ENCODE measurements at places on chromosomes 5 and 9.

- no peaks in the 10 kb centered on the region for H3K36me3 ChIP-seq
- H3K27ac ChIP-seq: no peak overlapping the region
- H3K4me3 ChIP-seq: no peak overlapping the region
Measured at GRCh38 chr5:129223178-129223577, 128.6 kb downstream of the ISOC1 start.

DNA sequence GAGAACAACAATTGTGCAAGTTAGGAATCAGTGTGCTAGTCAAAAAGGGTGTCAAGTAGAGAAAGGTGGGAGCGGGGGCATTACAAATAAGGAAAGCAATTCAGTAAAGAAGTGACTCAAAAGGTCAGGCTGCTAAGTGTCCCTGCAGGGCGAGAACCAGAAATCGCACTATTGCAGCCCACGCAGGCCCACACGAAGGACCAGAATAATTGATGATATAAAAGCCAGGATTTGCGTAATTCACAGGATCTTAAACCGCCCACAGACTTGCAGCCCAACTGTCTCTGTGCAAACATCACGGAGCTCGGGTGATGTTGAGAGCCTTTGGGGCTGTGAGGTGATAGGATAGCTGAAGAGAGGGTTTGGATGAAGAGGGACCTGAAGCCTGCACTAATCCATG is 349.0 kb downstream of the BRINP1 start:
- no peaks in the 10 kb centered on the region for H3K27me3 ChIP-seq
- no peaks in the 10 kb centered on the region for H3K4me1 ChIP-seq
- H3K27ac ChIP-seq: no peak overlapping the region
- no peak overlapping the region for H3K4me3 ChIP-seq
- H3K36me3 ChIP-seq: no peaks in the 10 kb centered on the region

GRCh38 chr9:138097501-138097991 is 220.0 kb downstream of the CACNA1B start:
- no peak overlapping the region for H3K27ac ChIP-seq
- no peaks in the 10 kb centered on the region for H3K36me3 ChIP-seq
- H3K27me3 ChIP-seq: no peaks in the 10 kb centered on the region
- no peak for DNase-seq
- H3K4me1 ChIP-seq: no peaks in the 10 kb centered on the region

DNA sequence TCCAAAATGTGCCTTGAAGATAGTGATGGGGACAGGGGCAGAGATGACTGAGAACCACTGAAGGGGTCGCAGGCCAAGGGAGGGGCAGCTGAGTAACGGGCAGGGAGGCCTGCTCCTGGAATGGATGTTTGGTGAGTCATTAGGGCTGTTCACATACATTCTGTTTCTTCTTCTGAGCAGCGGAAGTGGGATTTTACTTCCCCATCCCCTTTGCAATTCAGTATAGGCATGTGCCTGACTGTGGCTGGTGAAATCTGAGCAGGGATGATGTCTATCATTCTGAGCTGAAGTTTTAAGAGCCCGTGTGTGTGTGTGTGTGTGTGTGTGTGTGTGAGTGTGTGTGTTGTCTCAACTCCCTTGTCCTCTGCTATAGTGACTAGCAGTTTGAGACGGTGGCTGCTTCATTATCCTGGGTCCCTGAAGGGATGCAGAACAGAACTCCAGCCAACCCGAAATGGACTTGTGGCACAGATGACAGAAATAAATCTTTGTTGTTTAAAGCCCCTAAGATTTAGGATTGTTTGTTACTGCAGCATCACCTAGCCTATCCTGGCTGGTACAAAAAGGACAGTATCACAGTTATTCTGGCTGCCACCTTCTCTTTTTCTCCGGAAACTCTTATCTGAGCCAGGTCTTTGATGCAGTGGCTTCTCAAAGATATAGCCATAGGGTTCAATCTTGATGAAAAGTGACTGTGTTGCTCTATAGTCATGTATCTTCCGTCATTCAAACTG is 29.2 kb upstream of the TGFBI start:
- H3K36me3 ChIP-seq: no peaks in the 10 kb centered on the region
- no peaks in the 10 kb centered on the region for H3K4me1 ChIP-seq
- H3K27ac ChIP-seq: no peak overlapping the region
- H3K4me3 ChIP-seq: no peak overlapping the region

DNA sequence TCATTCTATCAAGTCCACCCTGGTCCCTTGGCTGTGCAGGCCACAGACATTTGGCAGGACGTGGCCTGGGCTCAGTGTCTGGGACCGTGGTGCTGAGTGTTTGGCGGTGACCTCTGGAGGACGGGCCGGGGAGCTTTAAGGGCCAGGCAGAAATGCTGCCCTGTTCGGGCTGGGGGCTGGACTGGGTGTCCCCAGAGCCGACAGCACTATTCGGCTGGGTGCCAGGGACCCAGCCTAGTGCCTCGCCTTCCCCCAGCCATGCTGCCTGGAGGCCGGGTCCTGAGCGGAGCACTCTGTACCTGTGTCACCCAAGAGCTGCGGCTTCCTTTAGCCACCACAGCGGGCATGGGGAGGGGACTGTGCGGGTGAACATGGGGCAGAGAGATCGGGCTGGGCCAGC is 40.4 kb downstream of the COL5A1 start:
- H3K4me3 ChIP-seq: no peak overlapping the region
- no peak overlapping the region for H3K27ac ChIP-seq
- no peaks in the 10 kb centered on the region for H3K36me3 ChIP-seq
- DNase-seq: no peak
- H3K27me3 ChIP-seq: peaks cover 7% of the 10 kb centered on the region
- H3K4me1 ChIP-seq: no peaks in the 10 kb centered on the region

- no peaks in the 10 kb centered on the region for H3K27me3 ChIP-seq
- H3K36me3 ChIP-seq: no peaks in the 10 kb centered on the region
- no peak overlapping the region for H3K4me3 ChIP-seq
- DNase-seq: no peak
- H3K4me1 ChIP-seq: no peaks in the 10 kb centered on the region
Measured at GRCh38 chr5:27381686-27382085, 343.3 kb upstream of the CDH9 start.

DNA sequence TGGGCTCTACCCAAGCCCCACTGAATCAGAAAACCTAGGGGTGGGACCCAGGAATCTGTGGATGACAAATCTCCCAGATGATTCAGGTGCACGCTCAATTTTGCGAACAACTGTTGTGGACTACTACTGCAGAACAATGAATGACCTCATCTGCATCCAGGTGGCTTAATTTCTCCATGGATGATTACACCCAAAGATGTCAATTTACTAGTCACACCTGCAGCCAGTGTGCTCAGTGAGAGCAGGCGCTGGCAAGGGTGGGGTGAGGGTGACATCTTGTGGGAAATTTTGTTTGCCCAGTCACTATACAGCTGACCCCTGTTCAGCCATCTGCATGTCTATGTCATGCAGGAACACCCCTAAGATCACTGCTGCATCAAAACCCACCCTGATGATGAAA is 118.2 kb downstream of the ENTREP1 start:
- no peak overlapping the region for H3K27ac ChIP-seq
- no peak overlapping the region for H3K4me3 ChIP-seq
- H3K36me3 ChIP-seq: no peaks in the 10 kb centered on the region
- no peaks in the 10 kb centered on the region for H3K4me1 ChIP-seq
- peaks cover 9% of the 10 kb centered on the region for H3K27me3 ChIP-seq

GRCh38 chr9:86639899-86640379 is 285.7 kb upstream of the TUT7 start:
- H3K27me3 ChIP-seq: peaks cover 28% of the 10 kb centered on the region
- no peak overlapping the region for H3K4me3 ChIP-seq
- DNase-seq: no peak
- no peak overlapping the region for H3K27ac ChIP-seq
- H3K4me1 ChIP-seq: no peaks in the 10 kb centered on the region
- H3K36me3 ChIP-seq: no peaks in the 10 kb centered on the region

- H3K4me3 ChIP-seq: no peak overlapping the region
- no peaks in the 10 kb centered on the region for H3K27me3 ChIP-seq
- H3K4me1 ChIP-seq: no peaks in the 10 kb centered on the region
- no peak for DNase-seq
Measured at GRCh38 chr5:179368126-179368805, 23.0 kb upstream of the ADAMTS2 start.

- no peak overlapping the region for H3K4me3 ChIP-seq
- peaks cover 7% of the 10 kb centered on the region for H3K27me3 ChIP-seq
- no peak for DNase-seq
- no peaks in the 10 kb centered on the region for H3K36me3 ChIP-seq
- no peak overlapping the region for H3K27ac ChIP-seq
Measured at GRCh38 chr5:1210832-1211251, 9.4 kb downstream of the SLC6A19 start.

- H3K4me3 ChIP-seq: no peak overlapping the region
- no peak for DNase-seq
- H3K4me1 ChIP-seq: no peaks in the 10 kb centered on the region
- H3K27me3 ChIP-seq: no peaks in the 10 kb centered on the region
- peaks cover 41% of the 10 kb centered on the region for H3K36me3 ChIP-seq
Measured at GRCh38 chr5:41793141-41793770, 77.0 kb downstream of the OXCT1 start.

GRCh38 chr9:133528001-133528875 is 3.5 kb upstream of the MYMK start:
- no peak for DNase-seq
- no peak overlapping the region for H3K27ac ChIP-seq
- H3K4me1 ChIP-seq: peaks cover 9% of the 10 kb centered on the region
- no peaks in the 10 kb centered on the region for H3K36me3 ChIP-seq

DNA sequence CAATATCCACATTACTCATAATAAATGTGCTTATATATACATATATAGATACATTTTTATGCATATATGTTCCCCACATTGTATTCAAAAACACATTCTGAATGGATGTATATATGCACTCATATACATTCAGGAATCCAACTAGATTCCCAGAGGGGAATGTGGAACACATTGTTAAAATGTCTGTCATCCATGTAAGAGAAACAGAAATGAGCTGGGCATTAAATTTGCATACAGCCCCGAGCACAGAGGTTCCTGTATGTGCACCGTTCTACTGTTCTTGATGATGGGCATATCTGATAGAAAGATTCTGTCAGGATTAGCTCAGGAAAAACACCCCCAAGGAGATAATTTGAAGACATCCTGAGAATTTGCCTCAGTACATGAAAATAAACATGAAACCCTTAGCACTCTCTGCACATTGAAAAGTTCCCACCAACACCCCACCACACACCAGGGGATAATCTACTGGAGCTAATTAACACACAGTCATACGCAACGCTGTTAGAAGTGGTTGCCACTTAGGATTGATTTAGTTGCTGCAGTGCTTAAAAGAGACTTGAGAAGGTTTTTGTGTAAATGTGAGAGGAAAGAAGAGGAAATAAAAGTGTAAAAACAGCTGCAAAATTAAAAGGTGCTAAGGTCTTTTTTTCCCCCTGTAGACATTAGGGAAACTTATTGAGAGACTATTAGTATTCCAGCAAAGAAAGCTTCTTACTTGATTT is 223.3 kb downstream of the SLF1 start:
- no peak for DNase-seq
- no peaks in the 10 kb centered on the region for H3K36me3 ChIP-seq
- H3K27me3 ChIP-seq: no peaks in the 10 kb centered on the region
- no peak overlapping the region for H3K4me3 ChIP-seq
- no peaks in the 10 kb centered on the region for H3K4me1 ChIP-seq
- H3K27ac ChIP-seq: no peak overlapping the region

- no peak overlapping the region for H3K27ac ChIP-seq
- H3K4me3 ChIP-seq: no peak overlapping the region
- H3K27me3 ChIP-seq: peaks cover 3% of the 10 kb centered on the region
- no peaks in the 10 kb centered on the region for H3K36me3 ChIP-seq
- DNase-seq: no peak
Measured at GRCh38 chr5:135823881-135824280, 10.6 kb upstream of the SLC25A48 start.

DNA sequence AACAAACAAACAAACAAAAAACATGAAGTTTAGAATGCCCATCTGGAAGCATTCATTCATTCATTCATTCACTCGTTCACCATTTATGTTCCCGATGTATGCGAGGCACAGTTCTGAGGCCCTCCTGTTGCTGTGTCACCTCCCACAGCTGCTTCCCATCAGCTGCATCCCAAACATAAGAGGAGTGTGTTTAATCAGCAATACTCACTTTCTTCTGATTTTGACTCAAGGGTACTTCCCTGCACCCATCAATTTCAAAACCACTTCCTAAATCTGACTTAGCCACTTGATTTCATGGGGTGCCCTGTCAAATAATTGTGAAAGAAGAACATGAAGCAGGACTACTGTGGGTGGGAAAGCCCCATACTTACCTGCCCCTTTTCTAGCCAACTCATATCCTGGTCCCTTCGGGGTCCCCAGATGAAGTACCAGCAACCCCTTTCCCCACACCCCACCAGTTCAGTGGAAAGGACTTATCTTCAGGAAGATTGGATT is 128.0 kb upstream of the IL12B start:
- H3K36me3 ChIP-seq: no peaks in the 10 kb centered on the region
- DNase-seq: peak; percentile 68
- no peak overlapping the region for H3K4me3 ChIP-seq
- peak overlapping the region; percentile 72 for H3K27ac ChIP-seq

GRCh38 chr5:35777358-35778087 is 79.2 kb upstream of the IL7R start:
- H3K36me3 ChIP-seq: no peaks in the 10 kb centered on the region
- peak; percentile 4 for DNase-seq
- H3K27ac ChIP-seq: peak overlapping the region; percentile 48
- no peak overlapping the region for H3K4me3 ChIP-seq

GRCh38 chr5:58542709-58543108 is 40.2 kb upstream of the RAB3C start:
- peaks cover 13% of the 10 kb centered on the region for H3K36me3 ChIP-seq
- H3K4me3 ChIP-seq: no peak overlapping the region
- peaks cover 28% of the 10 kb centered on the region for H3K4me1 ChIP-seq
- peak overlapping the region; percentile 39 for H3K27ac ChIP-seq
- DNase-seq: no peak
- no peaks in the 10 kb centered on the region for H3K27me3 ChIP-seq

DNA sequence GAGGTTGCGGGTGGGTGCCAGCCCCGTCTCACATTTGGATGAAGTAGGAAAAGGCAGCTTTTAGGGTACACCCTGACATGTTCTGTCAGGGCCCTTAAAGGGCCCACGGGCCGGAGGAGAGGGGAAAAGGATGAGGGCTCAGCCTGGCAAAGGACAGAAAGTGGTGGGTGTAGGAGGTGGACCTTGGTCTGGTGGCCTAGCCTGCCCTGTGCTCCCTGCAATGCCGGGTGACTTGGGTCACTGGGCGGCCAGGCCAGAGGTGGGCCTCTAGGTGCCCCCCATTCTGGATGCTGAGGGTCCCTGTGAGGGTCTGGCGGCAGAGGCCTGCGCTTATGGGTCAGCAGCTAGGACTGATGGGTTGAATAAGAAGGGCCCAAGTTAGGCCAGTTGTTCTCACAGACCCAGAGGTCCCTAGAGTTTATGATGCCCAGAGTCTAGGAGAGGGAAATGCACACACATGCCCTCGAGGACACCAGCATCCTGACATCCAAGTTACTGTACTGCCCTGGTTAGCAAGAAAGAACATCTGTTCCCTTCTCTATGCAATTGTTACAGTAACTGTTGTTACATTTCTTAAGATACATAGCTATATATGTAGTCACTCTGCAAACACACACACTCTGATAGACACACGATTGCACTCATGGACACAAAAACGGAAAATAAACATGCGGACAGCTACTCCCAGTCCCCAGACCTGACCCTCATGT is 12.5 kb downstream of the TRIM7 start:
- DNase-seq: no peak
- peaks cover 15% of the 10 kb centered on the region for H3K27me3 ChIP-seq
- H3K4me1 ChIP-seq: peaks cover 44% of the 10 kb centered on the region
- H3K4me3 ChIP-seq: peak overlapping the region; percentile 90
- H3K36me3 ChIP-seq: peaks cover 34% of the 10 kb centered on the region

- no peak for DNase-seq
- H3K27me3 ChIP-seq: peaks cover 53% of the 10 kb centered on the region
- H3K4me1 ChIP-seq: no peaks in the 10 kb centered on the region
- H3K4me3 ChIP-seq: no peak overlapping the region
- no peak overlapping the region for H3K27ac ChIP-seq
Measured at GRCh38 chr9:33737811-33738606, 57.4 kb upstream of the PRSS3 start.

Data from stimulated activated naive B cell treated with anti-CD40 and anti-IgM and Interleukin-4, amounts not matched to agents 10 μg/mL and 1 μg/mL and 100 μg/mL, for 72 hours (primary cell).